ENCODE measurements at places on chromosomes 11 and 22.

DNA sequence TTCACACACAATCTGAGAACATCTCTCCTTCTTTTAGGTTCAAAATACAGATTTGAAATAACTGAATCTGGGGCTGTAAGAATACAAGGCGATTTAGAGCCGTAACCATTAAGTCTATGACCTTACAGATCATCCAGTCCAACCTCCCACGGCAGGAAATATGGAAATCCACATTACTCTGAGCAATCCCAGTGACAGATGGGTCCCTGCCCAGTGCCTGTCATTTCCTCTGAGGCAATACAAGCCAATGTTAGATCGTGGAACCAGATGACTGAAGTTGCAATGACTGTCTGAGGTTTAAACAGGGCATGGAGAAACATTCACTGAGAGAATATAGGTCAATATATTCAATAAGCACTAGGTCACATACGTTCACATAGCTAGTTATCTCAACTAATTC is 77.4 kb upstream of the OR5AK2 start:
- no peak for DNase-seq

- no peak for DNase-seq
These were observed 31.5 kb upstream of the TSPAN18 start for GRCh38 chr11:44695169-44695833.

GRCh38 chr11:104690241-104690640 is 208.0 kb downstream of the CASP12 start:
- no peak for DNase-seq

- no peak for DNase-seq
These were observed 38.4 kb upstream of the PRSS23 start for GRCh38 chr11:86761978-86762377.

- no peak for DNase-seq
These were observed 14.5 kb upstream of the MMP20 start for GRCh38 chr11:102639656-102640055.

Measured in stimulated activated CD8-positive, alpha-beta memory T cell treated with anti-CD3 and anti-CD28 coated beads, Interleukin-7, amount 100 ng/mL, for 24 hours (primary cell).